ENCODE measurements at places on chromosomes 7 and 10.
A peak's percentile ranks its signal among the peaks of the same experiment; 100 is the strongest.

DNA sequence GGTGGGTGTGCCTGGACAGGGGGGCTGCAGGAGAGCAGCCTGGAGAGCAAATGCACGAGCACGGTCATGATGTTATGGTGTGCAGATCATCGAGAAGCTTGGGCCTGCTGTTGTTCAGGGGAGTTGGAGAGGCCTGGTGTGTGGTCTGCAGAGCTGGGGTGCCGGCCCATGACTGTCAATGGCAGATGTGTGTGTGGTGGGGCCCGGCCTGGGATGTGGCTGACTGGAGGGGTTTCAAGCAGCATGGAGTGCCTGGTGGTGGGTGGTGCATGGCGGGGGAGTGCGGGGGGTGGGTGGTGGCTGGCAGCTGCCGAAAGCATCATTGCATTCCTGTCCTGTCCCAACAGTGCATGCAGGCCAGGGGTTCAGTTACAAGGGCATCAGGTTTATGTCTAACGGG, 122.6 kb downstream of the DOCK1 start:
- DNase-seq = no peak

DNA sequence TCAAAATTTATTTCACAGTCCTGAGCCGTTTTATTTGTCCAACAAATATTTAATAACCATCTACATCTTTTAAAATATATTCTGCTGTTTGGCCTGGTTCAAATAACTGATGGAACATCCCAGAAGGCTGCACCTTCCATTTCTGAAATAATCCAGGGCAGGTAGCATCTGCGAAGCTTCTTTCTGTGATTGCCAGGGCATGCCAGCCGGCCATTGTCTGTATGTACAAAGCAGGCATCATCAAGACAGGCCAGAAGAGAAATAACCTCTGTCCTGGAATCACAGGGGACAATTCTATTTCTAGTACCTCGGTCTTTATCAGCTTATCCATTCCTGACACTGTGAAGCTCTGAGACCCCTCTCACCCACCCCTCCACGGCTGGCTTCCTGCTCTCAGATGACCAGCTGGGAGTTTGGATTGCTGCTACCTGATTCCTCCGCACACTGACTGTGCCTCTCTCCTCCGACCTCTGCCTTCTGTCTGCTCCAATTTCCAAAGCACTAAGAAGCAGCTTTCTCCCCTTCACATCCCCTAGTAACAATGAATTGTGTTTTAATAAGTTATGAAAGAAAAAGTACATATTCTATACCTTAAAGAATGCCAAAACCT, 8.0 kb downstream of the DGKI start:
- no peak for DNase-seq

GRCh38 chr7:20744954-20745446, 41.7 kb downstream of the SP8 start:
- DNase-seq = peak; percentile 56

GRCh38 chr7:78092331-78092730, 293.8 kb downstream of the PHTF2 start:
- no peak for DNase-seq

- peak; percentile 44 for DNase-seq
Observed at GRCh38 chr7:80060218-80060806, 74.3 kb upstream of the GNAI1 start.

DNA sequence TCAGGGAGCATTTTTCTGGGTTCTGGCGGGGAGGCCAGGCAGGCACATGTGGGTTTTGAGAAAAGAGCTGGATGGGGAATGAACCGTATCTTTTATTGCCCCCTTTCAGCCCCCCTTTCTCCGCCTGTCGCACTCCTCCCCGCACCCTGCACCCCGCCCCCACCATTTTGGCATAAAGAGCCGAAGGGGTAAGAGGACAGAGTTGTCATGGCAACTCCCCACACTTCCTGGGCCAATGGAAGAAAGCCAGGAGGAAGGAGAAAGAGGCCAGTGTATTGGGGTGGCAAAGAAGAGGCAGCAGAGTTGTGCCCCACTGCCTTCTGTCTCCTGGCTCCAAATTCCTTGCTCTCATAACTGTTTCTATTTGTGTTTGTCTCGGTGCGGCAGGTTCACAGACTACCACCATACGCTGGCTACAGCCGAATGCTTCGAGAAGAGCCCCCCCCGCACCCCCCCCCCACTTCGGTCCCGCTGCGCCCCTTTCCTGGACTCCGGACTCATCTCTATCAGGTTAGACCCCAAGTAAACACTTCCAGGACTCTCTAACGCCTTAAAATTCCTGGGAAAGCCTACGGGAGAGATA, 3.4 kb downstream of the KCNIP2 start:
- no peak for DNase-seq

DNA sequence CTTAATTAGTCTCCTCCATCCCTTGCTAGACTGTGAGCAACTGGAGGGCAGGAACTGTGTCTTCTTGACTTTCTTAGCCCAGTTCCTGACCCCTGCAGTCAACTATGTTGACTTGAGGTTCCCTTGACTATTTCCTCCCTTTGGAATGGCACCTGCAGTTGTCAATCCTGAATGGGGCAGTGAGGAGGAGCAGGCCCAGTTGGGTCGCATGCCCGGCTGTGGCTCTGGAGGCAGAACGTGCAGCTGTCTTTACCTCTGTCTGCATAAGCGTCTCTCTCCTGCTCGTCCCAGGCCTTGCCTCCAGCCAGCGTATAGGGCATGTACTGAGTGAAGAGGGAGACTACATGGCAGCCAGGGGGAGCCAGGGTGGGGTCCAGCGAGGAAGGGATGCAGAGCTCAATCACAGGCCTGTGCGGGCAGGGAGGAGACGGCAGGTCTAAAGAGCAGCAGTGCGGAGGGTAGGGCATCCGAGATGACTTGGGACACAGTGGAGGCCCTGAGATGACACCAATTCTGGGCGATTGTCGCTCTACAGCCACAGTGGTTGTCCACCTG, 26.8 kb downstream of the PYROXD2 start:
- DNase-seq = no peak

- DNase-seq = no peak
Observed at GRCh38 chr7:34807548-34808340, 149.7 kb downstream of the NPSR1 start.

DNA sequence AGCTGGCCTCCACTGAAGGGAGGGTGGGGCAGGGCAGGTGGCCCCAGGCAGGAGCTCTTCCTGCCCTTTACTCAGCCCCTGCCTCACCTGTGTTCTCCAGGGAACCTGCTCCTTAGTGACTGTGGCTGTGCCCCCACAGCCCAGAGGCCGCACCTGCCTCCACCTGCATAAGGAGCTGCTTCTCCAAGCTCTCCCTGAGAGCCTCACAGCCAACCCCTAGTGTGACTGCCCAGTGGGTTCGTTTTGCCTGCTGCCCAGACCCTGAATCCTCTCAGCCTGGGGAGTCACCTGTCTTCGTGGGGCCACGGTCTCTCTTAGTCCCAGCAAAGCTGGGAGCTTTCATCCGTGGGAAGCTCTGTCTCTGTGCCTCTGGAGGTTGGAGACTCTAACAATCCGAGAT, 94.4 kb downstream of the GLRX3 start:
- DNase-seq = no peak

DNA sequence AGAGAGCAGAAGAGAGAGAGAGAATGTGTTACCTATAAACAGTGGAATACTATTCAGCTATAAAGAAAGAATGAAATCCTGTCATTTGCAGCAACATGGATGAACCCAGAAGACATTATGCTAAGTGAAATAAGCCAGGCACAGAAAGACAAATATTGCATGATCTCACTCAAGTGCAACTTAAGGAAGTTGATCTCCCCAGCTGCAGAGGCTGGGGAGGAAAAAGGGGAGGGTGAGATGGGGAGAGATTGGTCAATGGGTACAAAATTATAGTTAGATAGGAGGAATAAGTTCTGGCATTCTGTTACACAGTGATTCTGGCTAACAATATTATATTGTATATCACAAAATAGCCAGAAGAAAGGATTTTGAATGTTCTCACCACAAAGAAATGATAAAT, 11.2 kb upstream of the JAZF1 start:
- DNase-seq = no peak

DNA sequence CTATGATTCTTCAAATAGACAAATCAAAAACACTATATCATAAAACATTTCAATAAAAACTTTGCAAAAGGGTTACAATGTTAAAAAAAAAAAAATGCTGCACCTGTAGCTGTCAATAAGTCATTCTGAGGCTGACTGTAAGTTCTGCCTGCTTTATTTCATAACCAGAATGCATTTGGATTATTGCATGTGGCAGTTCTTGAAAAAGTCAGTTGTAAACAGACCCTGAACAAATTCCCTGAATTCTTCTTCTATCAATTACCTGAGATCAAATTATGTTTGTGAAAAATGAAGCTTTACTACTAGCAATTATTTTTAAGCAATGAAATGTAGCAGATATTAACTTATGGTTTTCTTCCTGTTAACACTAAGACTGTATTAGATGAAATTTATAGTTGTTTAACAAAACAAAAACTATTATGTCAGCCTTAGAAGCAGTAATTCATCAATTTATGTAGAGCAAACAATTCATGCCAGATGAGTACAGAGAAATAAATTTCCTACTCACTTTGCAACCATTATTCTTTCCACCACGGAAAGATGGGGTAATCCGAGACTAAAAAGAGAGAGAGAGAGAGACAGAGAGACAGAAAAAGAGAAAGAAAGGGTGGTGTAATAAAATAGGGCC, 107.8 kb downstream of the SFMBT2 start:
- no peak for DNase-seq

GRCh38 chr10:113720386-113720785, 31.1 kb upstream of the PLEKHS1 start:
- DNase-seq = no peak

GRCh38 chr7:82318786-82319185, 124.8 kb downstream of the CACNA2D1 start:
- no peak for DNase-seq

DNA sequence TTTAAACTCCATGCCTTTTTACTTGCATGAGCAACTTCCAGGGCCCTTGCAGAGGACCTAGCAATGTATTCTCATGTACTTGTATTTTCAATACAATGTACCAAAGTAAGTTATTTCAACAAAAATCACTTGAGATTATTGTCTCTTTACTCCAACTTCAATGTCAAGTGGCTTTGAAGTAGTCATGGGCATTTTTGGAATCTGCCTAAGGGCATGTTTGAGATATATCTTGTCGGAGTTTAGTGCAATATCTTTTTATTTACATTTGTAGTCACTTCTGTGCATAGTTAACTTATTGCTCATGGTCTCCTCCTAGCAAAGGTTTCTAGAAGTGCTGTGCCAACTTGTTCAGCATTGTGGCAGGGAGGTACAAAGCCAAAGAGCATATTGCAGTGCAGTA, 508.7 kb upstream of the SEMA3D start:
- DNase-seq = no peak

GRCh38 chr7:148035950-148036349, 554.6 kb upstream of the C7orf33 start:
- no peak for DNase-seq

DNA sequence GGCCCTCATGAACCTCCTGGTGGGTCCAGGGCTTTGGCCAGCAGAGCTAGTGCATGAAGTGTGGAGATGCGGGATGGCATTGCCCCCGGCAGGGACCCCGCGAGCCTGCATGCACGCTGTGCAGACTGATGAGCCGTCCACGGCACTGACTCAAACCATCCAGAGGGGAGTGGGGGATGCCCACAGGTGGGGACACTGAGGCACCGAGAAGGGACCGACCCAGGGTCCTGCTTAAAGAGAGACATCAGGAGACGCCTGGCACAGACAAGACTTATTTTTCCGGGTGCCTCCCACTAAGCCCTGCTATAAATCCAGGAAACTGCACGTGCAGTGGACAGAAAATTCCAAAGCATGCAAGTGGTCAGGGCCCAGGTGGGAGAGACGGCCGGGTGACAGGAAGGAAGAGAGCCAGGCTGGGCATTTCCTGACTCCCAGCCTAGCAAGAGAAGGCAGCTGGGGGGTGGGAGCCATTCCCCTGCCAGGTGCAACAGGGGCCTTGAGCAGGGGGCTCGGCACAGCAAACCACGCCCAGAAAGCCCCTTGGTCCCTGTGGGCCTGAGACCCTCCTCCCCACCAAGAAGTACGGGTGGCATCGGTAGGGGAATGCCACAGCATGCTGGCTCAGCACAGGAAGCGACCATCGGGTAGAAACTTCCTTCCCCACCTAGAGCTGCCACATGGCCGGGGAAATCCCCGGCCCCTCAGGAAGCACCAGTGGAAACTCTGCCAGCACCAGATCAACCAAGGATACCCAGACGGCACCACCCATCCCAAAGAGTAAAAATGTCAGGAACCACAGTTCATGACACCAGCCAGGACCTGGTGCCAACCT, 91.5 kb downstream of the FOXL3 start:
- no peak for DNase-seq

GRCh38 chr10:78868861-78869260, 199.9 kb upstream of the ZMIZ1 start:
- no peak for DNase-seq

DNA sequence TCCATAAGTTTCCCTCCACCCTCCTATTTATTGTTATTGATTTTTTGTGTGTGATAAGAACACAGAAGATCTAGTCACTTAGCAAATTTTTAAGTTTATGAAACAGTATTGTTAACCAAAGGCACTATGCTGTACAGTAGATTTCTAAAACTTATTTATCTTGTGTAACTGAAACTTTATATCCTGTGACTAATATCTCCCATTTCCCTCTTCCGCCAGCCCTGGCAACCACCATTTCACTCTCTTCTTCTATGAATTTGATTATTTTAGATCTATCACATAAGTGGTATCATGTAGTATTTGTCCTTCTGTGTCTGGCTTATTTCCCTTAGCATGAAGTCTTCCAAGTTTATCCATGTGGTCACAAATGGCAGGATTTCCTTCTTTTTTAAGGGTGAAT, 144.3 kb upstream of the INHBA start:
- DNase-seq = no peak

- DNase-seq = no peak
Observed at GRCh38 chr7:103025341-103025740, 49.3 kb downstream of the FBXL13 start.

DNA sequence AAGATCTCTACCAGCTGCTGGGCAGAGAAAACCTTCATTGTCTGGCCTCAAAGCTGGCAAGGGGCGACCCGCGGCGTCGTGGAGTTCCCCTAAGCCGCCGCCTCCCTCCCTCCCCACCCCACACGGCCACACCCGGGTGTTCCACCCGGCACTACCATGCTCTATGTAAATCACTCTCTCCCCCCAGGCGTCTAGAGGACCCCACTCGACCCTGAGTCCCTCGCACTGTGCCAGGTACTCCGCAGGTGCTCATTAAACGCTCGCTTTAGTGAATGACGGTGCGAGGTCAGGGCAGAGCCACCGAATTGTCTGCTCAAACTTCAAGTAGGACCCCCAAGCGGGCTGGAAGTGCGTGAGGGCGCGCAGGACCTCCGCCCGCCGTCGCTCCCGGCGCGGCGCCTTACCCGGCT, 628 bp downstream of the PARP12 start:
- peak; percentile 26 for DNase-seq

DNA sequence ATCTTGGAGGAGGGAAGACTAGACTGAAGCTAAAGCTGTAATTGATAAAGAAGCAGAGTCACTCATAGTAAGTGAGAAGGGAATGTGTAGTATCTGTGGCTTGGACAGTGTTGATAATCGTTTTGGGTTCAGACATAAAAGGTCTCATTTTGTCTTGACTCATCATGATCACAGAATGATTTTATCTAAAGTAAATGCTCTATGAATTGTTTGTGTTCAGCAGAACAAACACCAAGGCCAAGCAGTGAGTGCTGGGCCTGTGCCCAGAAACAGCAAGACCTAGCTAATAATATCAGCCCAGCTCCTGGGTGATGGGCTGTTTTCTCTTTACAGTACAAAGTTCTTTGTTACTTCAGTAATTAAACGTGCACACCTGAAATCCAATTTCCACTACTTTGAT, 26.7 kb upstream of the CD36 start:
- DNase-seq = peak; percentile 51

GRCh38 chr10:126917975-126918908, 13.0 kb downstream of the DOCK1 start:
- DNase-seq = no peak

Data from NCI-H2029 treated with DMSO at 0.1 percent for 48 hours (cell line).